ENCODE measurements at places on chromosomes 1 and 21.

- peak; percentile 28 for DNase-seq
These were observed 1.0 kb downstream of the PRDX6 start for GRCh38 chr1:173478094-173478674.

DNA sequence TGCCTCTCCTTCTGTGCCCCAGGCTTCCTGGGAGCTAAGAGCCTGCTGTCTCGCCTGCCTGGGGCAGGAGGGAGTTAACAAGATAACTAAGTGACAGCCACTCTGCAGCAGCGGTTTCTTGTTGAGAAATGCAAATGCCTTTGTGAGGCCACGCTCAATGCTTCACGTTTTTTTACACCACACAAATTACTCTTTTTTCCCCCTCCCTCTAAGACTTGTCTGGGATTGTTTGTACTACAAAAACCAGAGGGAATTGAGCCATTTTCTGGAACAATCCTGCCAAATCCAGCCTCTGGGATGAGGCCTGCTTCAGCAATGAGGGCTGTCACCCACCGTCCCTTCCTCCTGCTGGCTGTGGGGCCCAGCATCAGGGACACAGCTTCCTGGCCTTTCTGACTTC is 119.6 kb downstream of the ACTL8 start:
- no peak for DNase-seq

DNA sequence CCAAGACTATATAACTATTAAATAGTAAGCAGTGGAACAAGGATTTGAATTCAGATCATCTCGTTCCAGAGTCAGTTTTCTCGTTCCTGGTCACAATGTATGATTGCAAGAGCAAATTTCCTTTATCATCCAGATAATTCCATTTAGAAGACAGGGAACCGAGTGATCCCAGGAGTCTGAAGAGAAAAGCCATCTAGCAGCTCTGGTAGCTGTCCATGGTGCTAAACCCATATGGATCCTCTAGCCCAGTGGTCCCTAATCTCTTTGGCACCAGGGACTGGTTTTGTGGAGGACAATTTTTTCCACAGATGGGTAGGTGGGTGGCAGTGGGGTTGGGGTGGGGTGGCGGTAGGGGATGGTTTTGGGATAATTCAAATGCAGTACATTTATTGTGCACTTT is 229.4 kb downstream of the PTPRU start:
- no peak for DNase-seq

DNA sequence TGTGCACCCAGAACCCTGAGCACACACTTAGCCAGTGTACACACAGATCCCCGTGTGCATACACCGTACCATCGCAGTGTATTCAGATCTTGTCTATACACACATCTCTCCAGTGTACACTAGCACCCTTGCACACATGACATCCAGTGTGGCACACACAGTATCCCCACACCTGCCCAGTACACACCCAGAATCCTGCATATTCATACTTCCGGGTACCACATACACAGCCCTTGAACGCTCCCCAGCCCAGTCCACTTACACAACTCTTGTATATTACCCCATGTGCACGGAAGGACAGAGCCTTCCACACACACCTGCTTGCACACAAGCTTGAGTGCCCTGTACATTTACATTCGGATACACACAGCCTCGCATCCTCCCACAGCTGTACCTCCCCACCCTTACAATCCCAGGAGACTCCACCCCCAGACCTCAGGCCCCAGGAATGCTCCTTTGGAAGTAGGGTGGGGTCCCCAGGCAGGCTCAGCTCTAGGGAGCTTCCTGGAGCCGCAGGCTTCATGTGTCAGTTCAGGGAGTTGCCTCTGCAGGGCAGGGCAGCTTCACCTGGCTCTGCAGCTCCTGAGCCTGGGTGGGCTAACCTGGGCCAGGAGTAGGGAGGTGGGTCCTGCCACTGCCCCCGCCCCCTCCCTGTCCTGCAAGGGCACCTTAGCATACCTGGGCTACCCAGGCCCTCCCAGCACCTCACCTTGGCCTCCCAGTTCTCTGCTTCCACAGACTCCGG is 46.2 kb downstream of the AHDC1 start:
- no peak for DNase-seq

- DNase-seq: no peak
These were observed 28.3 kb upstream of the RAB3GAP2 start for GRCh38 chr1:220300442-220301121.

DNA sequence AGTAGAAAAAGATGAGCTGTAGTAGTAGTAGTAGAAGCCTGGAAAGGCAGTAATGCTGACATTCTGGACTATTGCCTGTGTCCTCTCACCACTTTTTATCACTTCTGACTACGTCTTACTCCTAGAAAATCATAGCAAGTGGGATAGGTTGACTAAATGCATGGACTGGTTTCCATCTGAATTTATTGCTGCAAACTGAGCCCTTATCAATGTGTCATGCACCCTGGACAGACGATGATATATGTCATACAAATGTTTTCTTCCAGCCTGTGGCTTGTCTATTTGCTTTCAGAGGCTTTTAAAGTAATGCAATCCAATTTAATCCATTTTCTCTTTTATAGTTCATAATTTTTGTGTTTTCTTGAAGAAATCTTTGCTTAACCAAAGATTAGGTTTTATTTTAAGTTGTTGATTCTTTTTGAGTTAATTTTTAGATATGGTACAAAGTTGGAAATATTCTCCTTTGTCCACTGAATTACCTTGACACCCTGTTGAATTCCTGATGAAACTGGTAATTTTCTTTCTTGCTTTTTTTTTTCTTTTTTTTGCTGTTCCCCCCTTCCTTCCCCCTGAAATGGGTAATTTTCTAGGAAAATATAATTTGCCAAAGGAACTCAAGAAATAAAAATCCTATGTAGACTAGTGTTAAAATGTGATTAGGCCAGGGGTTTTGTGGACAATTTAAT is 47.1 kb downstream of the PHACTR4 start:
- DNase-seq: no peak

GRCh38 chr21:36985751-36986594 is 19.5 kb upstream of the HLCS start:
- no peak for DNase-seq

- DNase-seq: no peak
These were observed 39.1 kb downstream of the MATN1 start for GRCh38 chr1:30684259-30684658.

DNA sequence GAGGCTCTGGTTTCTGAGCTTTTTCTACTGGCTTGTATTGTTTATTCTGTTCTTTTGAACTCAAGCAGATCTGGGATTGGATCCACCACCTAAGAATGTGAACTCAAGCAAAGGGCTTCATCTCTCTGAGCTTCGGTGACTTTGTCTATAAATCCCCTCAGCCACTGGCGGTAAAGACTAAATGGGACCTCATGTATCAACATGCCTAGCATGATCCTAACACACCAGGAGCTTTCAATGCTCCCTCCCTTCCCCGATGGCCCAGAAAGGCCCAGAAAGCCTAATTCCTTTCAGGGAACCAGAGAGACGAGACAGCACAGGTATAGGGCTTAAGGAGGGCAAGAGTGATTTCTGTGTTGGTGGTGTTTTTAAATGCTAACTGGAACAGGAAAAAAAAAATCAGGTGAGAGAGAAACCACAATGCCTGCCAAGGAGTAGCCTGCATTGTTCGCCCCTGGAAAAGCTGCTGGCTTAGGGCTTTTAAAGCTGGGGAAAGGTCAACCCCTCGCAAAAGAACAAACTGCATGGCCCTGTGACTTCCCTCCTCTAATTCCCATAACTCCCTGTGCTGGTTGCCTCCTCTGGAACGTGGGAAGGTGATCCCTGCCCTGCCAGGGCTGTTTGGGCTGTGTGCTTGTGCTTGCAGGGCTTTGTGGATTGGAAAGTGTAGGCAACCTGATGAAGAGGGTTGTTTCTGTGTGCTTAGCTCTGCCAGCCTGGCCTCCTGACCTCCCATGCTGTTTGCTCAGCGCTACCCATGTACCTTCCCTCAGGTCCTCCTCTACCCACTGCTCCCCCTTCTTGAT is 147.0 kb downstream of the PLPP3 start:
- DNase-seq: no peak

DNA sequence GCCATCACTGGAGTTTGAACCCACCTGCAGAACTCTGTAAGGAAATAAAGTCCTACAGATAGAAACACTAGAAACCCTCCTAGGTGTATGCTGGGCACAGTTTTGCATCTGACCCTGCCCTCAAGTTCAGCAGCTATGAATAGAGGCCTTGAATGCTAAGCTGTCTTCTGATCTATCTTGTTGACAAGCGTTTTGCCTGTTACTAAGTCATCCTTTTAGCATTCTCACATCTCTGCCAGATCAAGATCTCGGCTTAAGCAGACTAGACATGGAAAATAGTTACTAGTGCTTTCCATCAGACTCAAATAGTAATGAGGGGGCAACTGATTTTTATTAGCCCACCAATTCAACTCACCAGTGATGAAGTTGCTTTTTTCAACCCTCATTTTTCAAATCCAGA is 10.5 kb downstream of the TBX15 start:
- no peak for DNase-seq

GRCh38 chr1:208855403-208855802 is 611.2 kb upstream of the PLXNA2 start:
- DNase-seq: no peak
